ENCODE measurements at places on chromosomes 3 and 15.

DNA sequence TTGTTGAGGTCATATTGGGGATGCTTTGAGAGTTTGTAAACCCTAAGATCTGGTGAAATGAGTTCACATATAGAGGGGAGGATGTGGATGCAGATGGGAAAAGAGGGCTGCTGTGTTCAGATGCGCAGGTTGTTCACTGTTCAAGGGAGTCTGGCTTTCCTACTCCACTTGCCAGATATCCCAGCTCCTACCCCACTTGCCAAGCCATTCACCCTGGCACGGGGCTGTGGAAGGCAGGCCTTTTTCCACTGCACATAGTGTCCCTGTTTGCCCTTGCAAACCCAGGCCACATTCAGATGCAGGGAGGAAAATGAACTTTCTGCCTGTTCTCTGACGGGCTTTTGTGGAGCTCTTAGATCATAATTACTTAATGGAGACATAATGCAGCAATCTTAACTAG is 29.0 kb downstream of the CRABP1 start:
- no peak for DNase-seq
- H3K36me3 ChIP-seq, result no peaks in the 10 kb centered on the region
- no peaks in the 10 kb centered on the region for H3K27me3 ChIP-seq

- H3K4me3 ChIP-seq, result no peak overlapping the region
- H3K27me3 ChIP-seq, result no peaks in the 10 kb centered on the region
- H3K36me3 ChIP-seq, result peaks cover 16% of the 10 kb centered on the region
- H3K27ac ChIP-seq, result no peak overlapping the region
These were observed 66.3 kb upstream of the CRTC3 start for GRCh38 chr15:90463381-90463780.

DNA sequence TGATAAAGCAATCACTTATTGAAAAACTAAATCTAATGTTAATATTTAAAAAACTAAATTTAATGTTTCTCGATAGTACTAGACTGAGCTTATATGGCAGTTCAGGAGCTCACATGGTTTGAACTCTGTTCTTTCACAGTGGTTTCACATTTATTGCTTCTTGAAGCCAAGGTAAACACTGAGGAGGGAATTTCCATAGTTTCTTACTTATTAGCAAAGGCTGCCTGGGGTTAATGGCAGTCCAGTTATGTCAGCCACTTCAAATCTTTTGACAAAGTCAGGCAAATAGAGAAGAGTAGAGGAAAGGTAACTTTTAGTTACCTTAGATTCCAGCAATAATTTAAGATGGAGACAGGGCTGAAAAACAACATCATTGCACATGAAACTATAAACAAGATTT is 831.5 kb downstream of the ROBO2 start:
- no peaks in the 10 kb centered on the region for H3K36me3 ChIP-seq
- DNase-seq, result no peak
- no peak overlapping the region for H3K4me3 ChIP-seq
- H3K27me3 ChIP-seq, result no peaks in the 10 kb centered on the region
- no peak overlapping the region for H3K27ac ChIP-seq

DNA sequence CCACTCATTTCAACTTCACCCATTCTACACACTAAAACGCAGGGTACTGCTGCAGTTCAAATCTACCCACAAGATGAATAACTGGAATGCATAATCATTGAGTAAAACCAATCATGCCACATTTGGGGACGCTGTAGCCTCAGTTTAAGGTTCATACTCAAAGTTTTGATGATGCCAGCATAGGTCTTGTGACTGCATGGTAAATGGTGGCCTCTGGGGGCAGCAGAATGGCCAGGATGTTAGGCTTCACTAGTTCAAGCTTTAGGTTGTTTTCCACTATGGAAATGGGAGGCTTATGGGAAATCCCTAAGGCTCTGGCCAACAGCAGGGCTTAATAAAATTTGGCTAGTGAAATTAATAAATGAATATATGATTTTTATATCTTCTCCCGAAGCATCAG is 104.3 kb upstream of the TSC22D2 start:
- no peak overlapping the region for H3K4me3 ChIP-seq
- no peaks in the 10 kb centered on the region for H3K36me3 ChIP-seq
- no peaks in the 10 kb centered on the region for H3K4me1 ChIP-seq
- no peaks in the 10 kb centered on the region for H3K27me3 ChIP-seq
- H3K27ac ChIP-seq, result no peak overlapping the region

DNA sequence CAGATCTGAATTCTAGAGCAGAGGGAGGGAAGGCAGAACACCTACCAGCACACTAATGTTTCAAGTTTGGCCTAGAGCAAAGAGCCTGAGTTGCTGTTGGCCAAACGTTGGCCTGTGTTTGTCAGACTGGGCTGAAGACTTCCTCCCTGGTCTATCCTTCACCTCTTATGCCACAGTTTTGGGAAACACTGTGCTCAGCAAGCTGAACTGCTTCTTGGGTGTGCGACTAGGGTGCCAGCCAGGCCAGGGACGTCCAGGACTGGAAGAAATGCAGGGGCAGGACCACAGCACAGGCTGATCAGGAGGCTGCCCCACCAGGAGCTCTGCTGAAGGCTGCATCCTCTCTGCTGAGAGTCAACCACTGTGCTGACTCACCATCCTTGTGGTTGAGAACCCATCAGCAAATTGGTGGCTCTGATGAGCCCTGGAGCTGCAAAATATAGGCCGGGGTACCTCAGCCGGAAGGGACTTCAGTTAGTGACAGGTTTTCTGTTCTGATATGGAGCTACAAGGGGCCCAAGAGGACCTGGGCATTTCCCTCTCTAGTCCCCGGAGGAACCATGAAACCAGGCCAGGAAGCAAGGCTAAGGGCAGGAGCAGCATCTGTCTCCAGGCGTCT is 131.6 kb upstream of the RASGRP1 start:
- H3K4me1 ChIP-seq, result peaks cover 52% of the 10 kb centered on the region
- no peaks in the 10 kb centered on the region for H3K27me3 ChIP-seq
- H3K4me3 ChIP-seq, result no peak overlapping the region
- H3K36me3 ChIP-seq, result no peaks in the 10 kb centered on the region
- no peak for DNase-seq

DNA sequence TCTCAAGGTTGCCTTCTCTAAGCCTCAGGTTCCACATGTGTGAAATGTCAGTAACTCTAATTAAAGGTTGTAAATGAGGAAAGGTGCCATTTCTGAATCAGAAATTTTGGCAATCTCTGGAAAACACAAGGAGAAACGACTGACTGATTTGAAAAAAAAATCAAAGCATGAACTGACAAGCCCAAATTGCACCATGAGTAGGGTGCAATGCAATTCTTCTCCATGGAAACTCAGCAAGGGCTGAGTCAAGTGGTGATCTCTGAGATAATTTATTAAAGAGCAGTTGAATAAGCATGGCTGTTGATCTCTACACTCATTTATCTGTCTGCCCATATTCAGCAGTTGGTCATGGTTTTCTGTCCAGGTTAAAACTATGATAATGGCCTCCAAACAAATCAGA is 201.6 kb upstream of the CMC1 start:
- no peaks in the 10 kb centered on the region for H3K36me3 ChIP-seq
- no peak overlapping the region for H3K27ac ChIP-seq
- H3K4me3 ChIP-seq, result no peak overlapping the region
- H3K27me3 ChIP-seq, result no peaks in the 10 kb centered on the region
- DNase-seq, result no peak
- H3K4me1 ChIP-seq, result no peaks in the 10 kb centered on the region

DNA sequence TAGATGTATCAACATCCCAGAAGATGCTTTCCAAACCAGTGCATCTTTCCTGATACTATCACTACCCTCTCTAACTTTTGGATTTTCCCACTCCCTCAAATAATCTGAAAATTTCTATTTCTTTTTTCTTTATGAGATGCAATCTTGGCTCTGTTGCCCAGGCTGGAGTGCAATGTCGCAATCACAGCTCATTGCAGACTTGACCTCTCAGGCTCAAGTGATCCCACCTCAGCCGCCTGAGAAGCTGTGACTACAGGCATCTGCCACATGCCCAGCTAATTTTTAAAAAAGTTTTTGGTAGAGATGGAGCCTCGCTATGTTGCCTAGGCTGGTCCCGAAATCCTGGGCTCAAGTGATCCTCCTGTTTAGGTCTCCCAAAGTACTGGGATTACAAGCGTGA is 239.7 kb downstream of the SUCLG2 start:
- DNase-seq, result no peak
- no peaks in the 10 kb centered on the region for H3K4me1 ChIP-seq
- H3K36me3 ChIP-seq, result no peaks in the 10 kb centered on the region
- no peak overlapping the region for H3K4me3 ChIP-seq

- no peak overlapping the region for H3K27ac ChIP-seq
- H3K36me3 ChIP-seq, result no peaks in the 10 kb centered on the region
- no peak for DNase-seq
- no peaks in the 10 kb centered on the region for H3K4me1 ChIP-seq
These were observed 56.5 kb upstream of the TMEM115 start for GRCh38 chr3:50415816-50416215.

DNA sequence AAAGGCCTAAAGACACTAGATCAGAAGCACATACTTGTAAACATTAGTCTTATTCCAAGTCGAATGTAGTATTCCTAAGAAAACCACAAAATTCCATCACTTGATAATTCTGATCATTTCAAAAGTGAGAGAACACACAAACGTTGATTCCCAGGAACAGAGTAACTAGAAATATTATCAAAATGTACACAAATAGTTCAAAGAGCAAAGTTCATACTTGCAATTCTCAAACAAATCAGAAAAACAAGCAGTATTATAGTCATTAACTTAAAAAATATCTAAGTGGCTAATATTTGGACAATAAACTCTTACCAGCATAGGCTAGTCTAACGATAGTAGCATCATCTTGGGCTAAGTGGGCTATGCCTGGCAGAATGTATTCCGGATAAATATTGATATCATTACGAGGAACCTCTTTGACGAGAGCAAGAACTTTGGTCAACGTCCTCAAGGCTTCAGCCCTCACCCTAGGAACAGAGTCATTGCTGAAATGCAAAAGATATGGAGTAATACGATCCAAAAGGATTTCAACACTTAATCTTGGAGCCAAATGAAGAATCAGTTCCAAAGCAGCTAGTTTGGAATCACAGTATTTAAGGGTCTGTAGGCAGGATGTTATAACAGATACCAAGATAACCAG is 13.3 kb downstream of the PIK3R4 start:
- H3K27me3 ChIP-seq, result no peaks in the 10 kb centered on the region
- no peaks in the 10 kb centered on the region for H3K36me3 ChIP-seq
- H3K4me1 ChIP-seq, result peaks cover 8% of the 10 kb centered on the region
- no peak overlapping the region for H3K27ac ChIP-seq
- no peak for DNase-seq

DNA sequence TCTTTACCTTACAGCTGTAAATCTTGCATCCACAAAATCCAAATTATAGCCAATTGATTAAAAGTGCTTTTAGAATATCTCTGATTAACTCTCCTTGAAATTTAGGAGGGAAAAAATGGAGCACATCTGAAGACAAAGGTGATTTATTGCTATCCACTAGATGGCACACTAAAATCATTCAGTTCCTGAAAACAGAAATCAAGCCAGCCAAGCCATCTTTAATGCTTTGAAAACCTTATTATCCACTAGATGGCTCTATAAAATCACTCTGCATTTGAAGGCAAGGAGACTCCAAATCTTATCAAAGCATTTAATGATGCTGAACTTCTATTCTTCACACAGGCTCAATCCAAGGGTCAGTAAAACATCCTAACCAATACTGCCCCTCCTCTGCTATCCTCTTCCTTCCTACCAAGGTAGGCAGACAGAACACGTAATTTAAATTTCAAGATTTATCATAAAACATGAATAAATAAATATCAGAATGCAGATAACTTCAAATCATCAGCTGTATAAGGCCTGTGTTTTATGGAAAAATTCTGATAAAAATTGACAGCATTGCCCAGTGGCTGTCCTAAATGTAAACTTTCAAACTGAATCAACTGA is 48.4 kb downstream of the GOLIM4 start:
- peak; percentile 1 for DNase-seq
- no peak overlapping the region for H3K27ac ChIP-seq
- H3K4me1 ChIP-seq, result no peaks in the 10 kb centered on the region
- no peak overlapping the region for H3K4me3 ChIP-seq

DNA sequence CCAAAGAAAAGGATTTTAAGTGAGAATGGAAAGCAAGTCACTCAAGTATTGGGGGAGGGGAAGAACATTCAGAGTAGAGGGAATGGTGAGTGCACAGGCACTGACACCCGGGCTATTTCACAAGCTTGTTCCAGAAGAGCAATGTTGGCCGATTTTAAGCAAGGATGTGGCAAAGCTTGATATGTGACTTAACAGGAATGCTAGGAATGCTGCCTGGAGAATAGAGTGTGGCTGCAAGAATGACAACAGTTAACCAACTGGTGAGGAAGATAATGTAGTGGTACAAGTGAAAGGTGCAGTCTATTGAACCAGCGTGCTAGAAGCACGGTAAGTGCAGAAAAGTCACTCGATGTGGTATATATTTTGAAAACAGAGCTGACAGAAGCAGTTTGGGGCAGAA is 6.2 kb upstream of the CCDC80 start:
- H3K27me3 ChIP-seq, result no peaks in the 10 kb centered on the region
- H3K4me3 ChIP-seq, result no peak overlapping the region
- peaks cover 14% of the 10 kb centered on the region for H3K4me1 ChIP-seq
- H3K36me3 ChIP-seq, result no peaks in the 10 kb centered on the region
- no peak for DNase-seq

DNA sequence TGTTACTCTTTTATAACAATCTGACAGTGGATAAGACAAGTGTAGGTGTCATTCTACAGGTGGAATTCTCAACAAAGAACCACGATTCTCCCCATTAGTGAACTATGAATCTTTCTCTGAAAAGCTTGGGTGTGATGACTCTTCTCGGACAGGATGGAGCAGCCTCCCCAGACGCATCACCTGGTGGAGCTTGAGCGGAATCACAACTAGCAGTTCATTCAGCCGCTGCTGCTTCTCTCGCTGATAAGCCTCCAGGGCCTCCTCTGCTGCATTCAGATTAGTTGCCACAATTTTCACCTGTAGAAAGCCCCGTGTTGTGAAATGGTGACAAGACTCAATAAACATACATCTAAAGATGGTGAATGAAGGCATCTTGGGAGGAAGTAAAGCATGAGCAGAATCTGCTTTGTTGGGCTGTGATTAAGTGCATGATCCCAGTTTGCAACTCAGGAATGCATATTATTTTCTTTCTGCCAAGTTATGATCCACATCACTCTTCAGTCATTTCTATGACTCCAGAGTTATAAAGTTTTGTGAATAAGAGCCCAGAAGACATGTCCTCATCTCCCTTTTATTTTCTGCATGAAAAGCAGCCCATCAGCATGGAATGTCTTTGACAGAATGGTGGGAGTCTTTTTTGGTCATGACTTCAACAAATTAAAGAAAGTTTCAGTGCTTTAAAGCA is 93.6 kb downstream of the BOC start:
- no peak overlapping the region for H3K27ac ChIP-seq
- no peaks in the 10 kb centered on the region for H3K36me3 ChIP-seq
- no peak for DNase-seq
- H3K4me1 ChIP-seq, result no peaks in the 10 kb centered on the region

Measured in naive thymus-derived CD4-positive, alpha-beta T cell (primary cell).